ENCODE measurements at places on chromosomes 11 and 22.

DNA sequence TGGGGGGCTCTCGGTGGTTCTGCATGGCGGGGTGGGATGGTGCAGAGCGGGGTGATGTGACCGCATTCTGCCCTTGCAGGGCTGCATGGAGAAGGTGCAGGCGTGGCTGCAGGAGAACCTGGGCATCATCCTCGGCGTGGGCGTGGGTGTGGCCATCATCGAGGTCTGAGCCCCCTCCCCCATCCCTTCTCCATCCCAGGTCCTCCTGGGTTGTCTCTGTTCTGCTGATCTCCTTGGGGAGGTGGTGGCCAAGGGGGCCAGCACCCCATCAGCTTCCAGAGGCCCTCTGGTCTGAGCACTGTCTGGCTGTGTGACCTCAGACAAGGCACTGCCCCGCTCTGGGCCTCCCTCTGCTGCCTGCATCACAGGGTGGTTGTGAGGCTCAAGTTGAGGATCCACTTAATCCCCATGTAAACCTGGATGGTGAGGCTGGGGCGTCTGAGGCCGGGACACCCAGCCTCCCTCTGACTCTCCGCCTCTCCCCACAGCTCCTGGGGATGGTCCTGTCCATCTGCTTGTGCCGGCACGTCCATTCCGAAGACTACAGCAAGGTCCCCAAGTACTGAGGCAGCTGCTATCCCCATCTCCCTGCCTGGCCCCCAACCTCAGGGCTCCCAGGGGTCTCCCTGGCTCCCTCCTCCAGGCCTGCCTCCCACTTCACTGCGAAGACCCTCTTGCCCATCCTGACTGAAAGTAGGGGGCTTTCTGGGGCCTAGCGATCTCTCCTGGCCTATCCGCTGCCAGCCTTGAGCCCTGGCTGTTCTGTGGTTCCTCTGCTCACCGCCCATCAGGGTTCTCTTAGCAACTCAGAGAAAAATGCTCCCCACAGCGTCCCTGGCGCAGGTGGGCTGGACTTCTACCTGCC, 53.3 kb downstream of the CD82 start:
- no peak overlapping the region for H3K27ac ChIP-seq
- DNase-seq = no peak
- no peak overlapping the region for H3K4me3 ChIP-seq
- no peaks in the 10 kb centered on the region for H3K27me3 ChIP-seq
- peaks cover 25% of the 10 kb centered on the region for H3K4me1 ChIP-seq

GRCh38 chr11:3604167-3604566, 37.6 kb downstream of the ART5 start:
- no peaks in the 10 kb centered on the region for H3K4me1 ChIP-seq
- H3K27ac ChIP-seq = no peak overlapping the region

DNA sequence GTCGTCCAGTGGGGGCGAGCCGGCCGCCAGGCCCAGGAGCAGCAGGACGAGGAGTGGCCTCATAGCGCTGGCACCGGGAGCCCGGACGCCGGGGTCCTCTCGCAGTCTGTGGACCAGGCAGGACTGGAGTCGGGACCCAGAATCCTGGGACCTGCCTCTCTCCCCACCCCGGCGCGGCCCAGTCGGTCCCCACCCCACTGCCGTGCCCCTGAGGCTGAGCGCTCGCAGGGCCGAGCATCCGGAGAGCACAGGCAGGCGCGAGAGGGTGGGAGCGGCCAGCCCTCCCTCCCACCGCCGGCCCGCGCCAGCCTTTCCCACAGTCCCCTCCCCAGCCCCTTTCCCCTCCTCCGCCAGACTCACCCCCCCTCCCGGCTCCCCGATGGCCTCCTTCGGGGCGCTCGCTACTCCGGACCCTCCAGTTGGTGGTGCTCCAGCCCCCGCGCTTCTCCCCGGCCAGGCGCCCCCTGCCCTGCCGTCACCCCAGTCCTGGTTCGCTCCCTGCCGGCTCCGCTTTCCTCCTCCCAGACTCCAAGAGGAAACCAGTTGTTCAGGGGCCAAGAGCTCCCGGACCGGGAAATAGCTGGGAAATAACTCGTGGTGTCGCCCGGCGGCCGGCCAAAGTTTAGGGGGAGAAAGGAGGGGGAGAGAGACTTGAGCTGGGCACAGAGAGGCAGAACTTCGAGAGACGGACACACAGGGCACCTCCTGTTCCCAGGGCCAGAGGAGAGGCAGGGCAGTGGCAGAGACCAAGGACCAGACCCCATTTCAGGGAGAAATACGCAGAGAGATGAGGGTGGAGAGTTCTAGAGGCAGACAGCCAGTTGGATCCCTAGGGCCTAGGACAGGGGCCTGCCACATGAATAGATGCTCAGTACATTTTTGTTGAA, at the start of gene C1QTNF5:
Gene C1QTNF5, minus strand, starts transcription at position 549 of the 887 bp plus-strand sequence. Its CDS starts 486 bp downstream, at position 63.
- H3K4me1 ChIP-seq = peaks cover 5% of the 10 kb centered on the region
- no peaks in the 10 kb centered on the region for H3K36me3 ChIP-seq
- no peak within 1 kb of the TSS for H3K27ac ChIP-seq
- no peak within 1 kb of the TSS for H3K4me3 ChIP-seq
- DNase-seq = no peak

DNA sequence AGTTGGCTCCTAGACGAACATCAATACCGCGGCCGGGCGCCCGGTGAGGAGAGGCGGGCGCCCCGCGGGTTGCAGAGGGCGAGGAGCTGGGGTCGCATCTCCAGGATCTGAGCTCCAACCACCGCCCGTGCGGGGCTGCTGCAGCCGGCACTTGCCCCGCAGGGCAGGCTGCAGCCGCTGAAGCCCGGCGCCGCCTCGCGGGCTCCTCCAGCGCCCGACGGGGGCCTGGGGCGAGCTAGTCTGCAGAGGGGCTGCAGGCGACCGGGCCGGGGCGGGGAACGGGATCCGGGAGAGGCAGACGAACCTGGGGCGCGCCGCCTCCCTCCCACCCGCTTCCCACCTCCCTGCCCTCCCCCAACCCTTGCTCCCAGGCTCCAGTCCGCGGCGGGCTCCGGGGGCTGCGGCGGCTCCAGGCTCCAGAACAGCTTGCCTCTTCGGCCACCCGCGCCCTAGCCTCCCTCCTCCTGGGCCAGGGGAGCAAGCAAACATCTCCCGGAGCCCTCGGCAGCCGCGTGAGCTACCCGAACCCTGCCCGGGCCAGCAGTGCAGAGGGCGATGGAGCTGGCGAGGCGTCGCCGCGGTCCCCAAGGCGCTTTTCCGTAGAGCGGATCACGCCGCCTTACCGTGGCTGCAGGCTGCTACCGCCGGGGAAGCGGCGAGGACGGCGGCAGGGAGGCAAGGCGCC, 802 bp downstream of the TENM4 start:
- no peak overlapping the region for H3K27ac ChIP-seq
- H3K27me3 ChIP-seq = peaks cover 20% of the 10 kb centered on the region
- H3K4me1 ChIP-seq = no peaks in the 10 kb centered on the region
- H3K4me3 ChIP-seq = no peak overlapping the region
- no peak for DNase-seq
- no peaks in the 10 kb centered on the region for H3K36me3 ChIP-seq

DNA sequence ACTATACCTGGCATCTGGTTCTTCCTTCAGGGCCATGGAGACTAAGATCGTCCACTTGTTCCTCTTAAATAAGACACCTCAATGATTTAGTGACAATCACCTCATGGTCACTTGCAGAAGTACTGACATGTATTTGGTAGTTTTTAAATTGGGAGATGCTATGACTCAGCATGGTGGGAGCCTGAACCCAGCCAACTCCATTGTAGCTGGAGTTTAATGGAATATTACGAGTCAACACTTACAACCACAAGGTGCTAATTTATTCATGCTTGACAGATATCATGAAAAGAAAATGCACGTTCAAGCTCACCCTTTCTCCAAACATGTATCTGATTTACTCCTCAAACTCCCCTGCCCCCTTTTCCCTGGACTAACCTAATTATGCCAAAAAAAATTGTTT, 16.6 kb upstream of the APOL3 start:
- no peaks in the 10 kb centered on the region for H3K27me3 ChIP-seq
- peaks cover 3% of the 10 kb centered on the region for H3K4me1 ChIP-seq
- no peak overlapping the region for H3K27ac ChIP-seq

- H3K4me1 ChIP-seq = no peaks in the 10 kb centered on the region
- H3K36me3 ChIP-seq = no peaks in the 10 kb centered on the region
- no peak for DNase-seq
- no peaks in the 10 kb centered on the region for H3K27me3 ChIP-seq
These were observed 214.5 kb upstream of the UBASH3B start for GRCh38 chr11:122440811-122441665.

DNA sequence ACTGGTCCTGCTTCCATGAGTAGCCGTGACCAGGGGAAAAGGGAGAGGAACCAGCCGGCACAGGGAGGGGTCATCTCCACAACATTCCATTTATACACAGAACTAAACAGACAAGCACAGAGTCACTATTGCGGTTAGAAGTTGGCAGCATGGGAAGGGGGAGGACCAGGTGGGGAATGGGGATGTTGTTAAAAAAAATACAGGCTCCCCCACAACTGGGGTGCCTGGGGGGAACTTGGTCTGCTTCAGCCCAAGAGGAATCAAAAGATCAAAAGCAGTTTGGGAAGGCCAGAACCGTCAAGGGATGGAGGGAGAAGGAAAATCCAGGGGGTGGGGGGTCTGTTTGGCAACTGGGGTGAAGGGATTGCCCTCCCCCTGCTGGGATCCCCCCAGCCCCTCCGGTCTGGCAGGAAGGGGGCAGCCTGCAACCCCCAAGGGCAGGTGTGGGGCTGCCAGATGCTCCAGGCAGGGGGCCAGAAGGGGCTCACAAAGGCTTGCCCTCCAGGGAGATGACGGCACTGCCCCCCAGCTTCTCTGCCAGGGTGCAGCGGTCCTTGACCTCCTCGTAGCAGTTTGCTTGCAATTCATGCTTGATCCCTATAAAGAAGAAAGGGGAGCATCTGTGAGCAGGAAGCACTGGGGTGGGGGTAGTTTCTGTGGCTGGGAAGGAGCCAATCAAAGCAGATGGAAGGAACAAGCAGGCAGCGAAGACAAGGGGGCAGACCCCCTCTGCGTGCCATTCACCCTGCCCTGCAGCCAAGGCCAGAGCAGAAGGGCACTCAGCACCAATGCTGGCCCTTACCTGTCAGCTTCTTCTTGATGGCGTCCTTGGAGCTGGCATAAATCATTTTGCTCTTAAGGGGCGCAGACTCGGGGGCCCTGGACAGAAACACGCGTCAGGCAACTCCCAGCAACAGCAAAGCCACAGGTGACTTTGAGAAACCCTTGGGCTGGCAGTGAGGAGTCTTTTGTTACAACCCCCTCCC, 2.8 kb downstream of the CFL1 start:
- H3K27ac ChIP-seq = no peak overlapping the region
- no peak overlapping the region for H3K4me3 ChIP-seq
- DNase-seq = no peak
- H3K36me3 ChIP-seq = peaks cover 46% of the 10 kb centered on the region
- no peaks in the 10 kb centered on the region for H3K27me3 ChIP-seq
- peaks cover 47% of the 10 kb centered on the region for H3K4me1 ChIP-seq

GRCh38 chr11:133082453-133082781, 449.9 kb downstream of the OPCML start:
- no peaks in the 10 kb centered on the region for H3K36me3 ChIP-seq
- no peaks in the 10 kb centered on the region for H3K4me1 ChIP-seq
- peaks cover 10% of the 10 kb centered on the region for H3K27me3 ChIP-seq

GRCh38 chr11:121429556-121429955, 22.6 kb upstream of the SORL1 start:
- no peaks in the 10 kb centered on the region for H3K27me3 ChIP-seq
- no peak for DNase-seq
- no peak overlapping the region for H3K27ac ChIP-seq
- no peak overlapping the region for H3K4me3 ChIP-seq

- H3K36me3 ChIP-seq = no peaks in the 10 kb centered on the region
- peak; percentile 35 for DNase-seq
- no peak overlapping the region for H3K27ac ChIP-seq
- H3K4me3 ChIP-seq = no peak overlapping the region
- no peaks in the 10 kb centered on the region for H3K27me3 ChIP-seq
These were observed 2.4 kb downstream of the MPST start for GRCh38 chr22:37021710-37022482.

DNA sequence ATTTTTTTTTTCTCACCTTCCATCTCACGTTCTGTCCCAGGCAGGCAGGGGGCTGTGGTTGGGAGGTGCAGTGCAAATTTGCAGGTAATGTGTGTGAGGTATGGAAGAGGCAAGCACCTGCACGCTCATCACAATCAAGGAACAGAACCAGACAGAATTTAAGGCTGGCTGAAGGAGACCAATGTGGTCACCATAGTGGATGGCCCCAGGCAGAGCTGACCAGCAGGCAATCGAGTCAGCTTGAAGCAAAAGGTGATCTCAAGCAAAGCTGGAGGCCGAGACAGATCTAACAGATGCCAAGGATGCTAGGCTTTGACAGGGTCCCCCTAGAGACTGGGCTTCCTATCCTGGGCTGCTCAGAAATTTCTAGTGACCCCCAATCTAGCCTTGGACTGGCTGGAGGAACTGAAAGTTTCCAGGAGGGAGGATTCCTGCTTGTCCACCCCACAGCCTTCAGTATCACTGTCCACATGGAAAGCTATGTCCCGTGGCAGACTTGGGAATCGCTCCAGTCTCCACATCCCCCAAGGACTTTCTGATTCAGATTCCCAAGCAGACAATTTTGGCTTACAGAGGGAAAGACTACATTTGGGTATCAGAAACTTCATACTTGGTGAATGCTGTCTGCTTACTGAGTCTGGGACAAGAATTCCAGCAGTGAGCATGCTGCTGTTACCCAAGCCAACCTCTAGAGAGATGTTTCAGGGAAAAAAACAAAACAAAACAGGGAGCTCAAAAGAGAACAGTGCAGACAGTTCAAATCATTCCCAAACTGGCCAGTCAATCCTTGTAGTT, 9.0 kb upstream of the MICAL3 start:
- H3K36me3 ChIP-seq = no peaks in the 10 kb centered on the region
- no peaks in the 10 kb centered on the region for H3K4me1 ChIP-seq
- H3K27me3 ChIP-seq = no peaks in the 10 kb centered on the region
- H3K27ac ChIP-seq = no peak overlapping the region
- no peak overlapping the region for H3K4me3 ChIP-seq

DNA sequence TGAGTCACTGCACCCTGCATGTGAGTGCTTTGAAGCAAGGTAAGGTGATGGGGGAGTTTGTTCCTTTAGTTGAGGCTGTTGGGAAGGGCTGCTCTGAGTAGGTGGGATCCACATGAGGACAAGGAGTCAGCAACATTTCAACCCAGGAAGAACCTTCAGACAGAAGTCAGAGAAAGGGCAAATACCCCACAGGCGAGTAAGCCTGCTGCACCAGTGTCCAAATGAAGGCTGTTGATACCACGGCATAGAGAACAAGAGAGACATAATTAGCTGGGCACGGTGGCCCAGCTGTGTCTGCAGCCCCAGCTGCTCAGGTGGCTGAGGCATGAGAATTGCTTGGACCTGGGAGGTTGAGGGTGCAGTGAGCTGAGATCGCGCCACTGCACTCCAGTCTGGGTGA, 54.3 kb upstream of the CLMP start:
- no peak overlapping the region for H3K4me3 ChIP-seq
- H3K4me1 ChIP-seq = peaks cover 5% of the 10 kb centered on the region
- no peaks in the 10 kb centered on the region for H3K36me3 ChIP-seq
- H3K27ac ChIP-seq = no peak overlapping the region

- H3K4me1 ChIP-seq = no peaks in the 10 kb centered on the region
- DNase-seq = no peak
- no peak overlapping the region for H3K4me3 ChIP-seq
- H3K36me3 ChIP-seq = no peaks in the 10 kb centered on the region
- no peak overlapping the region for H3K27ac ChIP-seq
These were observed 97.0 kb upstream of the MPPED2 start for GRCh38 chr11:30683176-30683575.

Measured in CD8-positive, alpha-beta memory T cell (primary cell).